ENCODE measurements at places on chromosomes 12 and 14.

GRCh38 chr12:69513297-69513696, 43.1 kb downstream of the FRS2 start:
- DNase-seq: no peak

GRCh38 chr14:87567618-87568295, 425.2 kb downstream of the GALC start:
- DNase-seq: no peak

DNA sequence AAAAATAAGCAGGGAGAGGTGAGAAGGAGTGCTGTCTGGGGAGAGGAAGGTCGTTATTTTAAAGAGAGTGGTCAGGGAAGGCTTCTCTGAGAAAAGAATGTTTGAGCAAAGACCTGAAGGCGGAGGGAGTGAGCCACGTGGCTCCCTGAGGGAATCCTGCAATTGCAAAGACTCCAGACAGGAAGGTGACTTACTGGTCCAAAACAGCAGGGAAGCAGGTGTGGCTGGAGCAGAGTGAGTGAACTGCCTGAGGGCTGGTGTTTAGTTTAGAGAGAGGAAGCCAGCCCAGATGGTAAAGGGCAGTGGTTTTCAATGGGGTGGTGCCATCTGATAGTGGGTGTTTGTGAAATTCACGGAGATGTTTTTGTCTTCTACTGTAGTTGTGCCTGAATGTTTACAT, 58.8 kb upstream of the LTA4H start:
- DNase-seq: no peak

GRCh38 chr14:74579447-74580274, 32.4 kb downstream of the LTBP2 start:
- DNase-seq: no peak

DNA sequence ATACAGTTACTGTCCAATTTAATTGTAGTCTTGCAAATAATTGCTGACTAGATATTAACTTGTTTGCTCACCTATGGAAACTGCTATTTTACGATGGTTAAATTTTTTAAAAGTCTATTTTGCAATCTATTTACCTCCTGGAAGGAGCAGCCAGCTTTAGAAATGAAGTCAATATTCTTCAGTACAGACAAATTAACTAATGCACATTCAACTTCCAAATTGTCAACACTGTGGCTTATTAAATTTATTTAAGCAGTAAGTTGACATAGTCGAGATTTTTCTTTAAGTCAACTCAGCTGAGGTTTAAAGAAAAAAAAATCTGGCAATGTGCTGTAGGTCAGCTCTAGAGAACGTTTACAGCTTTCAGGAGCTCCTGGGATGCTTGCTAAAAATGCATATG, 221.2 kb downstream of the SSPN start:
- no peak for DNase-seq

DNA sequence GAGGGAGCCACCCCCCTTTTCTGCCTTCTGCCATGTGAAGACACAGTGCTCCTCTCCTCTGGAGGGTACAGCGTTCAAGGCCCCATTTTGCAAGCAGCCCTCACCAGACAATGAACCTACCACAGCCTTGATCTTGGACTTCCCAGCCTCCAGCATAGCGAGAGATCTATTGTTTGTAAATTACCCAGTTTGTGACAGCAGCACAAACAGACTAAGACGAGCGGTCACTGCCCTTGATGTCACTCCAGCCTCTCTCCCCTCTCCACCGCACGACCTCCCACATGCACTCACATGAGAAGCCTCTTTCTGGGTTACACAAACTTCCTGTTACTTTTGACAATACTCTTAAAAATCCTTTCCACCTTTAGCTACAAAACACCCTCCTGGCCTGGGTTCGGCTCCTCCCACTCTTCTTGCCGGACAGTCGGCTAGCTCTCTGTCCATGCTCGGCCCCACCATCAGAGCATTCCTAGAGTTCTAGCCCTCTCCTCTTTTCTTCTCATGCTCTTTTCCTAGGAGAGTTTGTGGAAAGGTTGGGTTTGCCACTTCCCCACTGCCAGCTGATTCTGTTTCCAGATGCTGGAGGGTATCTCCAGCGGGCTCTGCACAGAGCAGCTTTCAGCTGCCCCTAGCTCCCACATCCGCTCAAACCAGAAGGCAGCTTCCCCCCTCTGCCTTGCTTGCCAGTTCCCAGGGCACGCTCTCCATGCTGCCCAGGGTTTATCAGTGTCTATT, 124.3 kb downstream of the FOXN3 start:
- no peak for DNase-seq

GRCh38 chr12:45981075-45981837, 9.1 kb downstream of the SCAF11 start:
- DNase-seq: no peak

GRCh38 chr12:55955800-55956508, 9.9 kb downstream of the PMEL start:
- DNase-seq: no peak

DNA sequence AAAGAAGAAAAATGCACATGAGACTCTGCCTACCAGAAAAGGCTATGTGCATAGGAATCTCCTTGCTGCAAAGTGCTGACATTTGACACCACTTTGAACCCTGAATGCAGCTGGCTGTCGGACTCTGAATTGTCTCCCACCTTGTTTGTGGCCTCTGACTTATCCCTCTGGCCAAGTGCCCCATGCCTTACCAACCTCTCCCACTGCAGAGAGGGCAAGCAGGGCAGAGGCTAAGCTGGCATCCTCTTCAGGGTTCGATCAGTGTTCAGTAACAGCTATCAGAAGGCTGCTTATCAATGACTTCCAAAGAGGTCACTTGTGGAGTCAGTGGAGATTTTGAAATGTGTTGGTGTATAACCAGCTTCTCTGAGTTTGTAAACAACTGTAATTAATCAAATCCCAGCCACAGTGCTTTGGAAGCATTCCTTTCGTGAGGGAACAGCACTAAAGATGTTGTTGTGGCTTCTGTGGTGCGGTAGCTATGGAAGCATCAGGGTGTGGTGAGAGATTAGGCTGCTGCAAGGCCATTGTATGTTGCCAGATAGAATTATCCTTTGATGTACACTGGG, 22.6 kb upstream of the BMP4 start:
- DNase-seq: no peak

- no peak for DNase-seq
Measured at GRCh38 chr12:127275416-127275815, 991.6 kb upstream of the TMEM132C start.

- DNase-seq: no peak
Measured at GRCh38 chr12:123398177-123398549, 14.2 kb downstream of the KMT5A start.
